CD4-positive, alpha-beta T cell treated with Interleukin-21 for 1 hour (primary cell): ENCODE measurements at places on chromosomes 5 and 9.

GRCh38 chr5:33409435-33410170 lies 31.2 kb upstream of the TARS1 start:
- DNase-seq, result no peak

DNA sequence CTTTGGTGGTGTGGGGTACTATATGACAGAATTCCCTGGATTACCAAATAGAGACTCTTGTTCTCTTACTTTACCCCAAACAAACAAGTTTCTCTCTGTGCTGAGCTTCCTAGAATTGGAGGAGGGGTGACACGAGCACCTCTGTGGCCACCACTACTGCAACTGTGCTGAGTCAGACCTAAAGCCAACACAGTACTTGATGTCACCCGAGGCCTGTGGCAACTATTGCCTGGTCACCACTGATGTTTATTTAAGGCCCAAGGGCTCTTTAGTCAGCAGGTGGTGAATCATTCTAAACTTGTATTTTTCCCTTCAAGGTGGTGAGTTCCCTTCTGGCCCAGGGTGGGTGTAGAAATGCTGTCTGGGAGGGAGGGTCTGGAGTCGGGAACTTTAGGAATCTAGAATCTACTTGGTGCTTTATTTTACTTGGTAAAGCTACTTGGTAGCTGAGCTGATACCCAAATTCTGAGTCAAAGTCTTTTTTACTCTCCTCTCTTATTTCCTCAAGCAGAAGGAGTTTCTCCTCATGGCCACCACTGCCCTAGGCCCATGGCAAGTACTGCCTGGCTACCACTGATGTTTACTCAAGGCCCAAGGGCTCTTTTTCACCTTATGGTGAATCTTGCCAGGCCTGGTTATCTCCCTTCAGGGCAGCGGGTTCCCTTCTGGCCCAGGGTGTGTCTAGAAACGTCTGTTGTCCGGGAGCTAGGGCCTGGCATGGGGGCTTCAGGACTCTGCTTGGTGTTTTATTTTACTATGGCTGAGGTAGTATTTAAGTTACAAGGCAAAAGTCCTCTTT lies 9.8 kb downstream of the LURAP1L start:
- DNase-seq, result no peak

DNA sequence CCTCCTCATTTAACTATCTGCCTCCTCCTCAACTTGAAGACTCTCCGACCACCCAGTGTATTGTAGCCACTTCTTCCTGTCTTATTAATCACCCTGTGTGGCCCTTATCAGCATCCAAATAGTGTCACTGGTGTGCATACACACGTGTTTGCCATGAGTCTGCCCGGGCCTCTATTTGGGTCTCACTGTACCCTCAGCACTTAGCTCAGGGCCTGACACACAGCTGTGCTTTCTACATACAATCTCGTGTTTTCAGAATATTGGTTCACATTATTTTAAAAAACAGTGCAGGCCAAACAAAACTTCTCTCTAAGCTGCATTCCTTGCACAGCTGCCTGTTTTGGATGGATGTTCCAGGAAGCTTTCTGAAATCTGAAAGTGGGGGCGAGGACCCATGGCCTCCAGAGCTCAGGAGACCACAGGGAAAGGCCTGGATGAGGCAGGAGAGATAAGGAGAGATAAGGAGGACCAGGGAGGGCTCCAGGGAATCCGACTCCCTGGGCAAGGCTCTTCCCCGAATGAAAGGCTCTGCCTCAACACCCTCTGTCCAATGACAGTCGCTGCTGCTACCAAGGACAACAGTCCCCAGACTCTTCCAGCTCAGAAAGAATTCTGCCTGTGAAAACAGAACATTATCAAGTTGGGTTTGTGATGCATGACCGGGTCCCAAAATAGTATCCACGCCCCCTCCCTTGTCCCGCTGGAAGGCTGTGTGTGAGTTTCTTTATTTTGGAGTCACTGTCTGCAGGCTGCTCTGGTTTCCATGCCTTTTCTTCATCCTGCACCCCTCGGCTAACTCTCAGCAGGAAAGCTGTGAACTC lies 255.6 kb downstream of the NSG2 start:
- DNase-seq, result no peak

DNA sequence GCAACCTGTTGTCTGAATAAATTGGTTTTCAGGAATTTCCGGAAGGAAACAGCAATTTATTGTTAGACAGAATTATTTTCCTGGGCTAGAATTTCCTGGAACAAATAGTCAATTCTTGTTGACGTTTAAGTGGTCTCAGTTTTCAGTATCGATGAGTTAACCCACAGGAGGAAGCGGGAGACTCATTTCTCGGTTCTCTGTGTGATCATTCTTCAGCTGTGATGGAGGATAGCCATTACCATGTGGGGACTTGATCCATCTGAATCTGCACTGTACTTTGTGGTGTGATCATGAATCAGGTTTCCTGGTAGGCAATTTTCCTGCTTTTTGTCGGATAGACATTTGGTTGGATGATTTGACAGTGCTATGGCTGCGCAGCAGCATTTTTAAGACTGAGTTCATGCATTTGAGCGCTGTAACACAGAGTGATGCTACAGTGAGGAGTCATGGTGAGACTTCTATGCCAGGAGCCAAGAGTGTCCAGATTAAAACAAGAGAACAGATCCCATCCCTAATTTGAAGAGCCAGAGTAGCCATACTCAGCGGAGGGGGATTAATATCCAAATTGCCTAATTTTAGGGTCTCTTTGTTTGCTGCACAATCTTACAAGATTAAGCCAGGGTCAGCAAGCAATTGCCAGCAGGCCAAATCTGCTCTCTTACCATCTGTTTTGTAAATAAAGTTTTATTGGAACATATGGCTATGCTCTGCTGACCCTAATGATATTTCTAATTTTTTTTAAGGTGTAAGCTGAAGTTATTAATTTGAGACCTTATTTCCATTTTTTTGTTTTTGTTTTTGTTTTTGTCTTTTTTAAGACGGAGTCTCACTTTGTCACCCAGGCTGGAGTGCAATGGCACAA lies 355.9 kb downstream of the RAB3C start:
- DNase-seq, result no peak

DNA sequence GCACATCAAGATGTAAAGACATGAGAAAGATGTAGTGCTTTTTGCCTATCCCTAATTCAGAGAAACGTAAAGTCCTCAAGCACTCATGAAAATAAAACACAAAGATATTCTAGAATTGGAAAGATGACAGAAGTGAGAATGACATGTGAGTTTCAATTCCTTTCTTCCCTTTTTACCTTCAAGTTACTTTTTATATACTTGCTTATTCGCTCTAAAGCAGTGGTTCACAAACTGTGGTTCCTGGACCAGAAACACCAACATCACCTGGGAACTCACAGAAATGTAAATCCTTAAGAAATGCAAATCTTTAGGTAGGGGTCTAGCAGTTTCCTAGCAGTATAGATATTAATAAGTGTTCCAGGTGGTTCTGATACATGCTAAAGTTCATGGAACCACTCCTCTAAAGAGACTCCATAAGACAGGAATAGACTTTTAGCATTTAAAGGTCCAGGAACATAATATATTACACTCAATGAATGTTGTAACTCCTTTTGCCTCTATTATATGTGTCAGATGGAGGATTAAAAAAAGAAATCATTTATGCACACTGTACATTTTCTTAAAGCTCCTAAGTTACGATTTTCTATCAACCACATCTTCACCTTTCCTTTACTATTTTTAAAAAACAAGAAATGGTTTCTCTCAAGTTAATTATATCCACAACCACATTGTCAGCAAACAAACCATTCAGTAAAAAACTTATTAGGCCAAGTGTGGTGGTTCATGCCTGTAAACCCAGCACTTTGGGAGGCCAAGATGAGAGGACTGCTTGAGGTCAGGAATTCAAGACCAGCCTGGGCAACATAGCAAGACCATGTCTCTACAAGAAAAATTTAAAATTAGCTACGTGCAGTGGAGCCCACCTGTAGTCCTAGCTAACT lies 39.9 kb downstream of the ERP44 start:
- no peak for DNase-seq

DNA sequence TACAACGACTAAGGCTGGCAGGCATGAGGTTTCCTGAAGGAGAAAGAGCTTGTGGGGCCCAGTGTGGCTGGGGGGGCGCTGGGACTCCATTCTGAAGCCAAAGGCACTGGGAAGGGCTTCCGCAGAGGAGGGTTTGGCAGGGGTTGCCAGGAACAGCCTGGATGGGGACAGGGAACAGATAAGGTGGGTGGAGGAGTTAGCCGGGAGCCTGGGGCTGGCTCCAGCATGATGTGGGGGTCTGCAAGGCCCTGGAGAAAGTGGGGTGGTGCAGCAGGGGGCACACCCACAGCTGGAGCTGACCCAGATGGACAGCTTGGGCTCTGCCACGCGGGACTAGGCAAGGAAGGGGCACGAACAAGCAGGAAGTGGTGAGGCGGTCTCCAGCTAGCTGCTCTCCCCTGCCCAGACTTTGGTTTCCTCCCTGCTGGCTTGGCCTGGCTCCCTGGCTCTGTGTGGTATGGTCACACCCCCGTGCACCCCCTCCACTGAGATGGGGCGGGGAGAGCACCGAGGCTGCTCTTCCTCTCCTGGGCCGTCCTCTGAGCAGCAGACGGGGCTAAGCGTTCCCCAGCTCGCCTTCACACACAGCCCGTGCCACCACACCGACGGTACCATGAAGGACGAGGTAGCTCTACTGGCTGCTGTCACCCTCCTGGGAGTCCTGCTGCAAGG lies at the start of gene LTC4S:
LTC4S (plus strand) TSS at position 519 of the 672 bp plus-strand sequence; CDS start at position 614, 95 bp downstream.
- DNase-seq, result peak; percentile 69

DNA sequence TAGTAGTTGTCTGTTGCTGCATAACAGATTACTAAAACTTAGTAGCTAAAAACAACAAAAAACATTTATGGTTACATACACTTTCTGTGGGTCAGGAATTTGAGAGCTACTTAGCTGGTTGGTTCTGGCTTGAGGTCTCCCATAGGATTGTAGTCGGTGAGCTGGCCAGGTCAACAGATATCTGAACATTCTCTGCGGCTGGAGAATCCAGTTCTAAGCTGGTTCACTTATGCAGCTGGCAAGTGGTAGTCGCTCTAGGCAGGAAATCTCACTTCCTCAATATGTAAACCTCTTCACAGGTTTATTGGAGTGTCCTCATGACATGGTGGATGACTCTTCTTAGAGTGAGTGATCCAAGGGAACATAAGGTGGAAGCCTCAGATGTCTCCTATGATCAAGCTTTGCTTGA lies 65.7 kb upstream of the TNFAIP8 start:
- DNase-seq, result no peak

GRCh38 chr5:123125962-123126732 lies 37.1 kb downstream of the PRDM6 start:
- no peak for DNase-seq

DNA sequence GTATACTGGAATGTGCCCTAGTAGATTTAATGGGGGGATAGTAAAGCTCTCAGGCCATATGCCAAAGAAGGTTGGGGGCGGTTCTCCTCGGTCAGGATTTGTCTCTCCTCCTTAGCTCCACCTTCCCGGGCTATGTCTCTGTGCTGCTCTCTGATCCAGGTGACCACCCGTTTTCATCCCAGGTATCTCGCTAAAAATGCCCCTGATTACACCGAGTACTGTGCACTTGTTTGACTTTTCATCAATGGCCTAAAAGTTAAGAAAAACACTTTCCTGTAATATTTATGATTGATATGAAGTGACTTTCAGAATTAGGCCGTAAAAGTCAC lies 724 bp downstream of the NDUFS6 start:
- no peak for DNase-seq

GRCh38 chr9:19404283-19405075 lies 4.3 kb upstream of the ACER2 start:
- no peak for DNase-seq

- no peak for DNase-seq
Observed at GRCh38 chr9:6270896-6271295, 55.3 kb downstream of the IL33 start.

DNA sequence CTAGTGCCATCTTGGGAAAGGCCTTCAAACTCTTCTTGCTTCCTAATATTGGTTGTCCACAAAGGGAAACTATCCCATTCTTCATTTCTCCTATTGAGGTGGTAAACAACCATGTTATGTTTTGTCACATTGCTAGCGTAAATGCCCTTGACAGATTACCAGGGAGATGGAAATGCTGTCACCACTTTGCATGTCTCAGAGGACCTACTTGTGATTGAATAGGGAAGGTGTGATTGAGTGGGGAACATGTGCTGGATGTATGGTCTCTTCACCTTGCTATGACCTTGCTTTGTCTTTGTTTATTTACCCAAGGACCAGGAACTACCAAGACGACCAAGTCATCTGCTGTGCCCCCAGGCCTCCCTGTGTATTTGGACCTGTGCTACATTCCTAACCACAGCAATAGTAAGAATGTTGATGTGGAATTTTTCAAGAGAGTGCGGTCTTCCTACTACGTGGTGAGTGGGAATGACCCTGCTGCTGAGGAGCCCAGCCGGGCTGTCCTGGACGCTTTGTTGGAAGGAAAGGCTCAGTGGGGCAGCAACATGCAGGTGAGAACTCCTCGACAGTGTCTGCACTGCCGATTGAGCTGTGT lies 96.1 kb downstream of the MAP1B start:
- no peak for DNase-seq

DNA sequence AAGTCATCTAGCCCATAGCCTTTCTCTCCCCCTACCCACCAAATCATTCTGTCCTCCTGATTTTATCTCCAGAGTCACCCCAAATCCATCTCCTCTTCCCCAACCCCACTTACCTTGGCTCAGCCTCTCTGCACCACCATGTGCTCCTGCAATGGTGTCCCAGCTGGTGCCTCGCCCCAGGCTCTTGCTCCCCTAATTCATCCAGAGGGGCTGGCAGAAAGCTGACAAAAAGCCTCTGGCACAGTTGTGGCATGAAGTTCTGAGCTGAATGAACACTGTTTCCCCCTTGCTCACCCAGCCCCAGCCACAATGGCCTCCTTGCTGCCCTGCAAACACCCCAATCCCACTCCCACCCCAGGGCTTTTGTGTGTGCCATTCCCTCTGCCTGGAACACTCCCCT lies 10.2 kb downstream of the RETREG1 start:
- no peak for DNase-seq

- no peak for DNase-seq
Observed at GRCh38 chr9:107060062-107060461, 197.1 kb downstream of the ZNF462 start.

- no peak for DNase-seq
Observed at GRCh38 chr9:87622923-87623322, 103.0 kb upstream of the CTSL start.

GRCh38 chr5:167294882-167295680 lies 996.4 kb upstream of the WWC1 start:
- no peak for DNase-seq

GRCh38 chr5:1511651-1512540 lies 11.9 kb downstream of the LPCAT1 start:
- DNase-seq, result no peak

DNA sequence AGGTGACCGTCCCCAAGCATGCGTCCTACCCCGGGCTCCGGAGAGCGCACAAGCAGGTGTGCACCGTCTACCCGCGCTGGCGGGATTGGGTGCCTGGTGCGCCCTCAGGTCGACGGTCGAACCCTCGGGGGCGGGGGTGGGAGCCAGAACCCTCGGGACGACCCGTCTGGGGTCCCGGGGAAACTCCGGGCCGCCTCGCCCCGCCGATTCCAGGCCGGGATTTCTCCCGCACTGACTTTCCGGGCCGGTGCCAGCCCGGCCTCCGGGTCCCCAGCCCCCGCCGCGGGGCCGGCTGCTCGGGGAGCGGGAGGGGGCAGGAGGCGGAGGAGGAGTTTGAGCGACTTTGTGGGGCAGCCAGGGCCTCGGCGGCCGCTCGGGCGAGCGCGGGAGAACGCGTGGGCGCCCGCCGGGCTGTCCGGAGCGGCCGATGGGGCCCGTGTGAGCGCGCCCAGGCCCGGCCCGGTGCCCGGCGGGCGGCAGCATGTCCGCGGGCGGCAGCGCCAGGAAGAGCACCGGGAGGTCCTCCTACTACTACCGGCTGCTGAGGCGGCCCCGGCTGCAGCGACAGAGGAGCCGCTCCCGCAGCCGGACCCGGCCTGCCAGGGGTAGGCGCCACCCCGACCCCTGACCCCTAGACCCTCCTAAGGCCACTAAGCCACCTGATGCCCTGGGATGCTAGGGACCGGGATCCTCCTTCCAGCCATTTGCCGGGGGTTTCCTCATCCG lies at the start of gene DAB2IP:
DAB2IP (plus strand) TSS at position 340 of the 726 bp plus-strand sequence; CDS start at position 482, 142 bp downstream.
- no peak for DNase-seq
